ENCODE measurements at places on chromosomes 5 and 9.
A peak's percentile ranks its signal among the peaks of the same experiment; 100 is the strongest.

GRCh38 chr5:132635873-132636272 is 22.1 kb upstream of the IL13 start:
- DNase-seq: no peak

DNA sequence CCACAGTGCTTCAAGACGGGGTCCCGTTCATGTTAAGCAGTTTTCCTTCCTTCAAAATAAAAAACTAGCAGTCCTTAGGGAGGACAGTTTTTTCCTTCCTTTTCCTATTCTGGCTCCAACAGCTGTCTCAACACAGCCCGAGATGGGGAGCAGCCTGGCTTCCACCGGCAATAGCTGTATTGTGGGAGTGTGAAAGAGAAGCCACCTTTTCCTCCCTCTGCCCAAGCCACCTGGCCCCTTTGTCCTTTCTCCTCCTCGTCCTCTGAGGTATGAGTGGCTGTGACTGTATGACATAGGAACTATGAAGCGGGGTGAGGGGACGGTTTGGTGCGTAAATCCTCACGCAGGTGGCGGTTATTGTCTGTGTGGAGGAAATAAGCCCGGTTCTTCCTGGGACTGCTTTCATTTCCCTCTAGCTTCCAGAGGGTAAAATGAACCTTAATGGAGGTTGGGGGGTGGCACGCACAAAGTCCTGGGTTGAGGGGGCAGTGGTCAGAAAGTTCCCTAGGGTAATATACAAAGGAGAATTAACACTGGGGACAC is 292.0 kb upstream of the DMRT1 start:
- DNase-seq: no peak

- DNase-seq: peak; percentile 88
Observed at GRCh38 chr5:125326150-125326510, 579.7 kb upstream of the ZNF608 start.

DNA sequence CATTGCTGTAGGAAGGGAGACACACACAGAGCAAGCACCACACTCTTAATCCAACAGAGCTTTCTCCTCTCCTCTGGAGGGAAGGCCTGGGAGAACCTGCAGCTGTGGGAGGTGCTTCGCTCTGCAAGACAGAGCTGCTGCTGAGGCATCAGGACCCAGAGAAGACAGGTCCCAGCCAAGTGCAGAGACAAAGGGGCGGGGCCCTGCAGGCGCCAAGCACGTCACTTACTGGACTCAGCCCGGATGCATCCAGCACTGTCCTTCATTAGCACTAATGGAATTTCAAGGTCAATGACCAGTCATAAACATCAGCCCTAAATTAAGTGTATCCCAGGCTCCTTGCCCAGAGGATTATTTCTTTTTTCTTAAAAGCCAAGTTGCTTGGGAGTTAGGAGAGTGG is 337.1 kb upstream of the PANK3 start:
- DNase-seq: no peak

- DNase-seq: peak; percentile 43
Observed at GRCh38 chr9:682633-683508, 158.6 kb upstream of the DMRT1 start.

DNA sequence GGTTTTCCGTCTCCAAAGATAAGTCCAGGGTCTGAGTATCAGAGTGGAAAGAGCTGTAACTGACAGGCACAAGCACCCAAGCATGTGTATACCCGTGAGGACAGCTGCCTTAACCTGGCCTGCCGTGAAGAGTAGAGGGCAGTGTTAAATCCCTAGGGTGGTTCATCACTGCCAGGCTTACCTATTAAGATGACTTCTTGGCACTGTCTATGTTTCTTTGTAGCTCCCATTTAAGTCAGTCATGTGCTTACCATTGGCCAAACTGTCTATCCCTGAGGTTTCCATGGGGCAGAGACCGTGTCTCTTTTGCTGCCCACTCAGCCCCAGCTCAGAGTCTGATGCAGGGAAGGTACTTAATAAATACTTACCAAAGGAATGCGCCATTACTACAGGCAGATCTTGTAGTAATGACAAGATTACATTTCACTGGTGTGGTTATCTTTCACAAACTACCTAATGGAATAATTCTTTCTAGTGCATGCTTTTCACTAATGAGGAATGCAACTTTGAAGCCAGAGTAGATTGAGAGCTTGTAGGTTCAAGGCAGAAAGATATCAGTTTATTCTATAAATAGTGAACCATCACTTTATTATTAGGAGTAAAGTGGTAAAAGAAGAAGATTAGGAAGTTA is 64.2 kb downstream of the SNX24 start:
- no peak for DNase-seq

DNA sequence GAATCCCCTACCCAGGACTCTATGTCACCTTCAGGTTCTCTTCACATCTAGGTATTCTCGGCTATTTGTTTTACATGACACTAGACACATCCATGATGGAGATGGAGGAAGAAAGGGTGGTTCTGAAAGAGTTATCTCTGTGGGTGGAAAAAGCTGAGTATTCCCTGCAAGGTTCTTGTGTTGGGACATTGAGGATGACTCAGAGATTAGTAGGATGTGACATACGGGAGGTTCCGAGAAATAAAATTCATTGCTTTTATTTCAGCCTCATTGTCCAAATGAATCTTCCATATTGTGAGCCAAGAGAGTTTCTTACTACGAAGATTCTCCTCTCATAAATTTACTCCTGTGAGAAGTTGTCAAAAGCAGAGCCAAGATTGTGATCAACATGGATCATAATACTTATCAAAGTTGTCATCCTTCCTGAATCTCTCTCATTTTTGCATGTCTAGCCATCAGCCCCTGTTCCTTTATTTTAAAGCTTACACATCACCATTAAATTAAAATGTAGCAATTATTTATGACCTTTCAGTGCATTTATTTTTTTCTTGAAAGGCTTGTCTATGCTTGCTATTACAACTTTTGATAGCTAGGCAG is 370.0 kb downstream of the PSAT1 start:
- peak; percentile 24 for DNase-seq

- peak; percentile 7 for DNase-seq
Observed at GRCh38 chr5:116442095-116442534, 132.5 kb downstream of the SEMA6A start.

GRCh38 chr5:123422433-123423277 is 548 bp downstream of the CEP120 start:
- peak; percentile 40 for DNase-seq

GRCh38 chr9:92492781-92493401 is 10.6 kb upstream of the ASPN start:
- DNase-seq: no peak

GRCh38 chr9:107425101-107426025 is 64.2 kb downstream of the KLF4 start:
- peak; percentile 19 for DNase-seq

- DNase-seq: no peak
Observed at GRCh38 chr5:170201311-170201710, 31.5 kb upstream of the C5orf58 start.

DNA sequence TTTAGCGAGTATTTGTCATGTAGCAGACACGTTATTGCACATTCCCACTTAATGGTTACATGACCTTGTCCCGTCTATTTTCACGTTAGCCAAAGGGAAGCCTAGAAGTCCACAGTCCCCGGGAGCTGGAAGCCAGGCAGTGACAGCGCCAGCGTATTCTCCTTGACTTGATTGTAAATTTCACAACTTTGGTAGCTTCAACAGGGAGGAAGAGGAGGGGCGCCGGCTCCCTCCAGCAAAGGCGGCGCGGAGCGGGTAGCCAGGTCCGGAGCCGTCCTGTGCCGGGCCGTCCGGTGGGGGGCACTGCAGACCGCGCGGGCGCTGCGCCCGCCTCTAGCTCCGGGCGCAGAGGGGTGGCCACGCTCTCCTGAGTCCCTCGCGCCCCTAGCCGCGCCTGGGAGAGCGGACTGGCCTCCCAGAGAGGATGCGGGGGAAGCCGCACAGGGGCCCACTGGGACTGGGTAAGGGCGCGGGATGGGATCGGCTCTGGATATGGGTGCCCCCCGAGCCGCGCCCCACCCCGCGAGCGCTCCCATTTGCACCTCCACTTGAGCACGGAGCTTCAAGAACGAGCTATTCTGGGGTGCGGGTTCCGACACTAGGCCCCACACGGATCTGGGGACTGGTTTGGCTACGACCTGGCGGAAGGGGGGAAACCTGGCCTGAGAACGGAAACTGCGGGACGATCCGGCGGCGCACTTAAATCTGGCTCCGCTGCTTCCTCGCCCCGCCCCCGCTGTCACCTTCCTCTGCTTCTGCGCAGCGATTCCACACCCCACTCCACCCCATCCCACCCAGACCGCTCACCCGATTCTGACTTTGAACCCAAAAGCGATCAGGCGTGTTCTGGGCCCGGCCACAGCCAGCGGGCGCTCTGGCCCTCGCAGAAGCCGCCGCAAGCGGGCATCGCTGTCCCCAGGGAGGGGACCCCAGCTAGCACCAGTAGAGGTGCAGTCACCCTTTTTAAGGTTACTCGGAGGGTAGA is 23.8 kb downstream of the KLF4 start:
- peak; percentile 33 for DNase-seq

- DNase-seq: no peak
Observed at GRCh38 chr5:90294604-90295003, 115.0 kb downstream of the CETN3 start.

GRCh38 chr5:143336485-143336884 is 67.0 kb downstream of the NR3C1 start:
- no peak for DNase-seq

GRCh38 chr5:111310711-111311620 is 86.8 kb downstream of the CAMK4 start:
- DNase-seq: no peak

- DNase-seq: peak; percentile 99
Observed at GRCh38 chr9:114894609-114895433, 35.6 kb downstream of the TNFSF8 start.

GRCh38 chr5:132525299-132525724 is 18.0 kb downstream of the IL5 start:
- DNase-seq: no peak

DNA sequence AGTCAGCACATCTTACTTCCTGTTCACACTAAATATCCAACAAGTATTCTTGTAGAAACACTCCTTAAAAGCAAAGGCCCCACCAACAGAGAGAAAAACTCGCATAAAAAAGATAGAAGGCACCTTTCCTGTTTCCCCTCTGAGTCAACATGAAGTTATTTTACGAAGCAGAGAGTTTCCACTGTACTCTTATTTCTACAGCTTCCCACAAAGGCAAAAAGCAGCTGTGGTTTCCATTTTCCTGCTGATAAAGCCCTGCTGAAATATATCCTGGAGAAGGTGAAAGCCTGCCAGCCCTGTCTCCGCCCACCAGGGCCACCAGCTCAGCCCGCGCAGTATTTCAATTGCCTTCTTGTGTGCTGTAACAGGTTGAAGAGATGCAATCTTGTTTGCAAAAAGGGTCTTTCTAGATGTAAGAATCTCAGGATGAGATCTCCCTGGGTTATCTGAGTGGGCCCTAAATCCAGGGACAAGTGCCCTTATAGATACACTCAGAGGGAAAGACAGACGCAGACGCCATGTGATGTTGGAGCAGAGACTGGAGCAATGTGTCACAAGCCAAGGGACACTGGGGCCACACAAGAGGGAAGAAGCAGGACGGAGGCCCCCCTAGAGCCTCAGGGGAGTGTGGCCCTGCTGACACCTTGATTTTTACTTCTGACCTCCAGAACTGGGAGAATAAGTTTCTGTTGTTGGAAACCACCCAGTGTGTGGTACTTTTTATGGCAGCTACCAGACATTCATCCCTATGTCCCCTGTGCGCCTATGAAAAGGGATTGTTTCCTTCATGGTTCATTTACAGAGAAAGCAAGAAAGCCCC is 19.9 kb downstream of the SEMA4D start:
- DNase-seq: peak; percentile 46

DNA sequence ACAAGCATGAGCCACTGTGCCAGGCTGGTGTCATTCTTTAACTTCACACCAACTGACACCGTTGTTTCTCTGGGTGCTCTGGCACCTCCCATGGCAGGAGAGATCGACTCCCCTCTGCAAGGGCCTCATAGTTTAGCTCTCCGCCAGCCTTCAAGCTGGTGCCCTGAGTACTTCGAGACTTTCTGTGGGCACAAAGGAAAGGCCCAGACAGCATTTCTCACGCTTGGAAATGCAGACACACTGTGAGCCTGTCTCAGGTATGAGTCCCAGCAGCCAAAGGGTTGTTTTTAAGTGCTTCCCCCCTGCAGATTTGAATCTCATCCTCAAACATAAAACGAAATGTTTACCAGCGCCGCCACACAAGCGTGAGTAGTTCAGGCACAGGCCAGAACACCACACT is 11.1 kb upstream of the TCF7 start:
- DNase-seq: no peak

GRCh38 chr5:150264667-150265603 is 24.6 kb downstream of the CAMK2A start:
- no peak for DNase-seq
